ENCODE measurements at places on chromosomes 2 and 18.
A peak's percentile ranks its signal among the peaks of the same experiment; 100 is the strongest.

- no peak for DNase-seq
Measured at GRCh38 chr2:136225950-136226835, 108.2 kb upstream of the CXCR4 start.

DNA sequence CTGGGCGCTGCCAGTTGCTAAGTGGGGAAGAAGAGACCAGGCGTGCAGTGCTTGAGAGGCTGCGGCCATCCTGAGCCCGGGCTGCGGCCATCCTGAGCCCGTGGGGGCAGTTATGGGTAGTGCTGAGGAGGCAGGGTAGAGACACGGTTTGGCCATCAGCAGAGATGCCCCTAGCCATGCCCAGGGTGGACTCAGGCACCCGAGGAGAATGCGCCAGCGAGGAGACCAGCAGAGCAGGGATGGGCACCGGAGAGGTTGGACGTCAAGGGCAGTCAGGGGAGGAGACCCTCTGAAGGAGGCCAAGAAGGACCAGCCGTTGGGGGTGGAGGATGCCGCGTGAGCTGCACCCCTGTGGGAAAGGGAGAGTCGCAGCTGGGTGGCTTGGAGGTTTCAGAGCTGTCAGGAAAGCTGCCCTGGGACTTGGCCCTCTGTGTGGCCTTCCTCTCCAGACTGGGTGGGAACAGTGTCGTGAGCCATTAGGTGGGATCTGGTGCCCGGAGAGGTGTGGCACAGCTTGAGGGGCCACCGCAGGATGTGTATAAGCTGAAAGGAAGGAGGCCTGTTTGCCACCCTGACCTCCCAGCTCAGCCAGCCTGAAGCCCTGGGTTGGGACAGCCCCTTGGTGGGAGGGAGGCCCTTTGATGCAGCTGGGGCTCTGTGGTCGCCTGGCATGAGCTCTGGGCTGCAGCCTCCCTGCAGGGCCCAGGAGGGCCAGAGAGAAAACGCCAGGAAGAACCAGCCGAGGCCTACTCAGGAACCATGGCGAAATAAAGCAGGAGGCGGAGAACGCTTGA is 56.0 kb downstream of the SH3BP4 start:
- DNase-seq, result no peak

DNA sequence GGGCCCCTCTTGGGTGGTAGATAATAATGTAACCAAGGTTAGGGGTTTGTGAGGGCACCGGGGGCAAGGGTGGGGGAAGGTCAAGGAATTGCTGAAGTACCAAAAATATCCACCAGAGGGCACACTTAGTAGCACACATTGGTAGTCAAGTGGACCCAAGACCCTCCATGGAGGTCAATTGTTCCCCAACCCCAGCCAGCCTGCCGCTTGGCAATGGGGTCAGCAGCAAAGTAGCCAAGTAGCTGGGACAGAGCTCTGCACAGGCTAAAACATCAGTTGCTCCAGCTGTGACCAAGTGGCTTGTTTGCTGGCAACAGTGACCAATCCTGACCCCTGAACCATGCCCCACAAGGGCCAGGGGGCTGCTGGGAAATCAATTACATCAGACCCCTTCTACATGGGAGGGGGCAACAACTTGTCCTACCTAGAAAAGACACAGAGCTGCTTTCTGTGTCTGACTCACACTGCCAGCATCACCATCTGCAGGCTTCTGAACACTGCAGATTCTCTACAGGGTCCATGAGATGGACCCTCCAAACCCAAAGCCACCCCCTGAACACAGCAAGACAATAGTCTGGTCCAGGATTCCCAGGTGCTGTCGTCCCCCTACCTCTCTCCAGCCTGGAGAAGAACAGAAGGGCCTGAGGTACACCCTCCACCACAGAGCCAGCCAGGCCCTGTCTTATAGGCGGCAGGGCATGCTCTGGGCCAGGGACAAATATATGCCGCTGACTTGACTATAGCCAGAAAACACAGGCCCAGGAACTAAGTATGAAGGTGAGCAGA is 76.0 kb downstream of the EMX1 start:
- DNase-seq, result peak; percentile 96

DNA sequence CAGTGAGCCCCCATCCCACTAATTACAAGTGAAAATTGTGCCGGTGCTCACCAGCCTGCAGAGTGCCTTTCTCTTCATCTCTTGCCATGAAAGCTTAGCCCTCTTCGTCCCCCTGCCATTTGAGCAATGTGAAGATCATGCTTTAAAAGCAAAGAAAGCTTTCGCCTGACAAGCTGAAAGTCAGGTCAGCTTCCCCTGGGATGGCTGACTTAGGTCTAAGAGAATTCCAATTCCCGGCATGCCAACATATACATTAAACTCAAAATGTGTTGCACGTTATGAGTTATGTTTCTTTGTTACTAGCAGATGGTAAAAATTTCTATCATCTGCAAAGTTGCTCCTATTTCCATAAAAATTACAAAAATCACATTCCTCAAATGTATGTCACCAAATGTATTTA is 129.8 kb downstream of the AFF3 start:
- no peak for DNase-seq

DNA sequence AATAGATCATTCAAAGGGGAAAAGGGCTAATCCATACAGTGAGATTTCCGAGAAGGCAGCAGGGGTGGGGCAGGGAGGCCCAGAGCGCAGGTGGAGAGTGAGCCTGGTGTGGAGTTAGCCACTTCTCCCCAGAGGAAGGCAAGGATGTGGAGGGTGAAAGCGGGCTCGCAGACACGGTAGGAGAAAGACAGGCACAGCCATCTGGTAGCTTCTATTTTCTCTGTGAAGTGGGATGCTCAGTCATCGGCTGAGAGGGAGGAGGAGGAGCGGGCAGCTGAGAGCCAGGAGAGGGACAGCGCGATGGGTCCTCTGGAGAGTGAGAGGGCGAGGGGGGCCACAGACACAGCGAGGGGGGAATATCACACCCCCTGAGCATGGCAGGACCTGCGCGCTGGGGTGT is 153.3 kb upstream of the NDUFV2 start:
- no peak for DNase-seq

DNA sequence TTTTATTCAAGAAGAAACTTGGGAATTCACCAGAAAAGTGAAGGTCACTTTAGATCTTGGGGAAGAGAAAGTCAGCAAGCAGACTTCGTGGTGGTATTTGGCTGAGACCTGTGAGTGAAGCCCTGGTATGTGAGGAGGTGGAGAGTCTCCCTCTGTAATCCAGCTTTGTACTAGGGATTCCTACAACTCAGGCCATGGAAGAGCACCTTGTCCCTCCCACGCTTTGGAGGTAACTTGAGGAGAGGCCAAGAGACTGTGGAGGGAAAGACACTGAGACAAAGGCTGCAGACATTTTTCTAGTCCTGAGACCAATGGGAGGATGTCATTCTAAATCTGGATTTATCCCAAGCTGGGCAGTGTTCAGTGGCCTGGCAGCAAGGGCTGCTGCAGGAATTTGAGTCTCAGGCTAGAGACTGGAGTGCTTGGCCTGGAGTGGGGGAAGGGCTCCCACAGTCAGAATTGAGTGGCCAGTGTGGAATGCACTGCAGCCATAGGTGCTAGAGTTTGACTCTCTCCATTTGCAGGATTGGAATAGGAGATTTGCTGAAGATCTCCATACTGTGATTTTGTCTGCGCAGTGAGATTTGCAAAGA is 219.0 kb downstream of the ACTR3 start:
- peak; percentile 14 for DNase-seq

- DNase-seq, result no peak
Measured at GRCh38 chr18:43634994-43635393, 357.7 kb upstream of the SYT4 start.

Data from H7 (cell line).